ENCODE measurements at places on chromosomes 2 and 18.

DNA sequence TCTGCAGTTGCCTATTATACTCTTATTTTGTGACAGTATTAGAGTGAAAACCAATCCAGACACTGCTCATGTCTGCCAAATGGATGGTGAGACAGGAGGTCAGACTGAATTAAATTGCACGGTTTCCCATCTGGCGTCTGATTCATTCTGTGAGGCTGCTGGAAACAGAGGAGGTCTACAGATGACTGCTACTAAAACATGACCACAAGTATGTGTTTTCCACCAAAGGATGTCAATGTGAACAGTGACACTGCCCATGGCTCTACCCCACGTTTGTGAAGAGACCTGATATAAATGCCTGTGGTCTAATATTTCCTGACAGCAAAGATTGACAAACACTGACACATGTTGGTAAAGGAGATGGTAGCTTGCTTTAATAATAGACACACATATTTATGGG lies 104.3 kb upstream of the ST6GAL2 start:
- DNase-seq, result no peak

DNA sequence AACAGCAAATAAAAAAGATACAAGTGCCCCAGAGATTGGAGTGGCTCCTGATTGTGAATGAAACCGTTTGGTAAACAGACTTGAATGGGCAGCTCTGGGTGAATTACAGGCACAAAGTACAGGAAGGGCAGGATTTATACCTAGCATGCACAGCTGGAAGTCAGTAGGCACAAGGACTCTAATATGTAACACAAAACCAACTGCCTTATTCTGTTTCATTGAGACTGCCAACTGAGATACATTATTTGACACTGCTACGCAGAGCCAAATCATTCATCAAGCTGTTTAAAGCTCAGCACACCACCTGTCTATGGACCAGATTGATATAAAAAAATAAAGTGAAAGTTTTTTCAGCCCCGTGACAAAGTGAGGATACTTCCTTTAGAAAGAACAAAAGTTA lies 541.2 kb downstream of the NUP35 start:
- DNase-seq, result no peak

- DNase-seq, result no peak
Observed at GRCh38 chr2:195413422-195413821, 243.6 kb upstream of the SLC39A10 start.

- DNase-seq, result no peak
Observed at GRCh38 chr2:164368896-164369295, 252.4 kb downstream of the GRB14 start.

DNA sequence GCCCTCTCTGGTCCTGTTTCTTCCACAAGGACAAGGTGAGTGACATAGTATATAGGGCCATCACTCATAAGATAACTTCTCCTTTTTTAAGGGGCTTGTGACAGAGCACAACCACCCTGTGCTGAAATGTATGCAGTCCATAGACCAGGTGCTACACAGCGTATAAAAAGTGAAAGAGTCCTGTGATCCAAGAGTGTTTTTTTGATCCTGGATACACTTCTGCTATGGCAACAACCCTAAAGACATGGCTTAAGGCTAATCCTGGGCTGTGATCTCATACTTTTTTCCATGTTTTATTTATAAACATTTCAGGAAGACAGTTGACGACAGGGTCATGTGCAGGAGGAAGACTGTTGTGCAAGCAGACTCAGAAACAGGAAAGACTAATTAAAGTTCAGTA lies 400.5 kb upstream of the TCF4 start:
- DNase-seq, result no peak

DNA sequence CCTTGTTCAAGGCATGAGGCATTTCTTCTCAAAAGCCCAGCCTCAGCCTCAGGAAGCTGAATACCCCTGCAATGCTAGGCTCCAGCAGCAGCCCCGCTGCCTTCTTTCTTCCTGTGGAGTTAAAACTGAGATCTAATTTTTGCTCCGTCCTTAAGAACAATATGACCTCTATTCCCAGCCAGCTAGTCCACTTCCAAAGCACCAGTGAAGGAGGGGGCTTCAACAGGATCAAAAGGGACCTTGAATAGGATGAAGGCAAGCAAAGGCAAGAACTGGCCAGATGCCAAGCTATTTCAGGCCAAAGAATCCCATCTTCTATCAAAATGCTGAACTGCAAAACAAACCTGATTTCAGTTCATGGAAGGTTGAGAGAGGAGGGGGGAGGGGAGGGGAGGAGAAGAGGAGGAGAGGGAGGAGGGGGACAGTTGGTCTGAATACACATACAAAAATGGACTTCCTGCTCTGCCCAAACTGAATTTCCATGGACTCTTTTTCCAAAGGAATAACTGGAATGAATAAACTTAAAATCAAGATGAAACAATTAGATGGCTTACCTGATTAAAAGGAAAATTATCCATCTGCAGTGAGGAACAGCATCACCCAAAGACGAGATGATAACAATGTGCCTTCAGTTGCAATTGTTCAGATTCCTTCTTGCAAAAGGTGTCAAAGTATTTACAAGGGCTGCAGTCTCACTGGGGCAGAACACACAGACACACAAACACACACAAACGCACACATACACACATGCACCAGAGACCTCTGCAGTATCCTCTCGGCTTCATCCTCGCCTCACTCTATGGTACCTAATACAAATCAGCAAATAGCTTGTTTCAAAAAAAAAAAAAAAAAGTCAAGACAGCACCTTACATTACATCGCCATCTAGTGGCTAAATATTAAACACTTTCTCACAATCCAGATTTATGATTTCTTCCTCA lies at the start of gene SCN1A:
SCN1A (minus strand) TSS at position 804 of the 939 bp plus-strand sequence. CDS start 54,399 bp downstream, outside the sequence.
- DNase-seq, result no peak

DNA sequence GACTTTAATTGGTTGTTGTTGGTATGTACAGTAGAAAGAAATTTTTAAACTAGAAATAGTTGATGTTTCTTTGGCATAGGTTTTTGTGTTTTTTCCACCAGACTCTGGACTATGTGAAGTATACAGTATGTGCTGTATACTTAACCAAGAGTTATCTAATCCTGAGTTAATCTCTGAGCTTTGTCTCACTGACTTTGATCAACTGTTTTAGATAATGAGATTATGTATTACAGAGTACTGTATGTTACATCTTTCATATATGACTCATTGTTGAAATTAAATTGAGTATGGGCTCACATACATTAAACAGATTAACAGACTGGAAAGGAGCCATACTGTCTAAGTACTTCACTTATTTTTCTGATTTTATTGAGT lies 38.0 kb downstream of the ACTR2 start:
- no peak for DNase-seq

GRCh38 chr2:95038635-95039298 lies 13.3 kb downstream of the MAL start:
- DNase-seq, result no peak

- no peak for DNase-seq
Observed at GRCh38 chr2:238857959-238858358, 10.1 kb downstream of the TWIST2 start.

GRCh38 chr2:238582159-238582558 lies 155.4 kb downstream of the ASB1 start:
- DNase-seq, result no peak

GRCh38 chr2:113080134-113080533 lies 12.4 kb downstream of the IL1F10 start:
- DNase-seq, result no peak

- no peak for DNase-seq
Observed at GRCh38 chr2:120791243-120791961, 55.7 kb downstream of the GLI2 start.

- no peak for DNase-seq
Observed at GRCh38 chr2:174078275-174078674, 113.1 kb upstream of the SP3 start.

DNA sequence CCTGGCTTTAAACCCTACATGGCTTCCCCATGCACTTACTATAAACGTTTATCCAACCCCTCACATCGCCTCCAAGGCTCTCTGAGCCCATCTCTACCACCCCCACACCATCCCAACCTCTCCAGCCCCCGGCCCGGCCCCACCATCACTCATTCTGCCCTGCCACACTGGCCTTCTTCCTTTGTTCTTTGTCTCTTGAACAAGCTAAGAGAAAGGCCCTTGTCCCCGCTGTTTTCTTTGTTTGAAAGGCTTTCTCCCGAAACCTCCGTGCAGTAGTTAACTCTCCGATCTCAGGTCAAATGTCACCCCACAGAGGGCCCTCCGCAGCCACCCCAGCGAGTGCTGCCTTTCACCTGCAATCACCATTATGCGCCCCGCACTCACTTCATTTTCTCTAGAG lies 100.4 kb downstream of the AFF3 start:
- no peak for DNase-seq

DNA sequence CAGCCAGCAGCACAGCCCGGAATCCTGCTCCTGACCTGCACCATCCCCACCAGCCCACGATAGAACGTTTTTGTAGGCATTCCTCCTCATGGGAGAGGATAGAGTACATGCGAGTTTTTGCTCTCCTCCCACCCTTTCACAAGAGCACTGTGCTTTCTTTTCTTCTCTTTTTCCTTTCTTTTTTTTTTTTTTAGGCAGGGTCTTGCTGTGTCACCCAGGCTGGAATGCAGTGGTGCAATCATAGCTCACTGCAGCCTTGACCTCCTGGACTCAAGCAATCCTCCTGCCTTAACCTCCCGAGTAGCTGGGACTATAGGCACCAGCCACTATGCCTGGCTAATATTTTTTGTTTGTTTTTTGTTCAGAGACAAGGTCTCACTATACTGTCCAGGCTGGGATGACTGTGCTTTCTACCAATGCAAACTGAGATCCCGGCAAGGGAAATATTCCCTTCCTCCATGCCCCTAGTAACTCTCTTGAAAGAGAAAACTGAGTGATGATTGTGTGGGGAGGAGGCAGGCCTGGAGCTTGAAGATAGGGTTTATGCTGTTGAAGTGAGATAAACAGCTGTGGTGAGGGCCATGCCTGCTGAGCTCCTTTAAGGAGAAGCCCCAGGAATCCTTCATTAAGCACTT lies 82.6 kb upstream of the TXNDC2 start:
- DNase-seq, result no peak

GRCh38 chr2:73933194-73933593 lies 6.5 kb downstream of the DGUOK start:
- no peak for DNase-seq

GRCh38 chr2:166958986-166959481 lies 70.8 kb downstream of the XIRP2 start:
- DNase-seq, result no peak

- no peak for DNase-seq
Observed at GRCh38 chr2:221202431-221202830, 369.7 kb downstream of the EPHA4 start.

DNA sequence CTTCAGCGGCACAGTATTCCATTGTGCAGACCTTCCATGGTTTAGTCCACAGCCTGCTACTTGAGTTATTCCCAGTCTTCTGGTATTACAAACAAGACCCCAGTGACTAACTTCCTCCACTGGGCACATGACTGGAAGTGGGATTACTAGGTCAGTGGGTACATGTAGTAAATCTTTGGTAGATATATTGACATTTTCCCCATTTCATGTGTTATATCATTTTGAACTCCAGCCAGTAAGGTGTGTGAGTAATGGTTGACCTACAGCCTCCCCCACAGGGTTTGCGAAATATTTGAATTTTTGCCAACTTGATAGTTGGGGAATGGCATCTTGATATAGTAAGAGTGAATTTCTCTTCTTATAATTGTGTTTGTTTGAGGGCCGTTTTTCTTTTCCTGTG lies 58.8 kb downstream of the RNF144A start:
- no peak for DNase-seq

DNA sequence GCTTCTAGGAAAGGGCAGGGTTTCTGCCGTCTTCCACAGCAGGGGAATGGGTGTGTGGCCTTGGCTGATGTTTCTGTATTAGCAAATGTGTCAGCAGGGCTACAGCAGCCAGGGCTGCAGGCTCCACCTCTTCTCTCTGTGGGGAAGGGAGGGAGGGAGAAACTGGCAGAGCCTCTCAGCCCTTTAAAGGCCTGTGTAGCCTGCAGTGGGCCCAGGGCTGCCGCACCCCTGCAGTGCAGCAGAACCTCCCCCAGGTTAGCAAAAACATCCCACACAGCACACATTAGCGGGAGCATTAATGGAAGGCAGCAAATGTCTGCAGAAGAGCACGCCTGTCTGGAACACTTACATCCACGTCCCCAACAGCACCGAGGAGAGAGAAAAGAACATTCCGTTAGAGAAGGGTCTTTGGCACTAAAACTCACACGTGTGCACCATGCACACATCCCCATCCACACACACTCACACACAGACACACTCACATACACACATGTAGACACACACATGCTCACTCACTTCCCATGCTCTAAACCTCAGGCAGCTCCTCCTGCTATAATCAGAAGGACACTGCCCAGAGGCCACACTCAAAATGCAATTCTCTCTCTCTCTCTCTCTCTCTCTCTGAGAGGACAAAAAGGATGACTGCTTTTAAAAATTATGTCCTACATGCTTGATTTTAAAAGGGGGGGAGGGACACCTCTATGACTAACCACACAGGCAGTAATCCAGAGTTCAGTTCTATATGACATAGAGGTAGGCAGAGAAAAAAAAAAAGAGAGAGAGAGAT lies 24.1 kb downstream of the MRPL35 start:
- DNase-seq, result no peak

DNA sequence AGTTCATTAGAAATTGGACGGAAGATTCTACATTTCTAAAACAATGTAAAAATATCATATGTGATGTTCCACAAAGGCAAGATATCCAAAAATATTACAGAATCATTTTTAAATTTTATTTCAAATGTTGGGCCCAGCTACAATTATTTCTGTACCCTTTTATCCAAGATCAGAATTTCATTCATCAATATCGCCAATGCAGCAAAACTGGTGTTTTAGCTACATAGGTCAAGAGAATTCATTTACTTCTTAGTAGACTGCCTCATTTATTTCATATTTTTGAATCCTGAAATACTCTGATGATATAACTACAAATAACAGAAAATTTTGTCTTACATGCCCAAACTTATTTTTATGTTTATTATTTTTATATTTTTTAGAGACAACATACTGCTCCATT lies 143.1 kb downstream of the CMPK2 start:
- DNase-seq, result no peak

GRCh38 chr2:191611614-191612013 lies 66.3 kb upstream of the NABP1 start:
- no peak for DNase-seq

DNA sequence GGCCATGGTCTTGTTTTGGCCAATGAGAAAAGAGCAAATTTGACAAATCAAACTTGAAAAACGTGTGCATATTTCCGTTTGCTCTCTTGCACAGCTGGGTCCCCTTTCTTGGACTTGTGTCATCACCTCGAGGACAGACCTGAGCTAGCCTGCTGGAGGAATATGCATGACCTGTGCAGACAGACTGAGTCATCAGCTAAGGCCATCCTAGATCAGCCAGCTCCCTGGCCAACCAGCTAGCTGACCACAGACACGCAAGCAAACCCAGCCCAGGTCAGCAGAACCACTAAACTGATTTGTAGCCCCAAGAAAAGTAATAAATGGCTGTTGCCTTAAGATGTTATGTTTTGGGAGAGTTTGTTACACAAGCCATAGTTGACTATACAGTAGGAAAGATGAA lies 61.3 kb upstream of the PAX3 start:
- DNase-seq, result no peak

- no peak for DNase-seq
Observed at GRCh38 chr2:3098231-3098630, 279.4 kb downstream of the EIPR1 start.

- no peak for DNase-seq
Observed at GRCh38 chr2:207589143-207589542, 36.1 kb downstream of the METTL21A start.

- no peak for DNase-seq
Observed at GRCh38 chr2:239289545-239289944, 111.3 kb downstream of the HDAC4 start.

GRCh38 chr2:39996653-39997080 lies 217.6 kb upstream of the THUMPD2 start:
- DNase-seq, result no peak
